Lung (tissue), 17 donors: ENCODE measurements at places on chromosomes 12 and 14.

DNA sequence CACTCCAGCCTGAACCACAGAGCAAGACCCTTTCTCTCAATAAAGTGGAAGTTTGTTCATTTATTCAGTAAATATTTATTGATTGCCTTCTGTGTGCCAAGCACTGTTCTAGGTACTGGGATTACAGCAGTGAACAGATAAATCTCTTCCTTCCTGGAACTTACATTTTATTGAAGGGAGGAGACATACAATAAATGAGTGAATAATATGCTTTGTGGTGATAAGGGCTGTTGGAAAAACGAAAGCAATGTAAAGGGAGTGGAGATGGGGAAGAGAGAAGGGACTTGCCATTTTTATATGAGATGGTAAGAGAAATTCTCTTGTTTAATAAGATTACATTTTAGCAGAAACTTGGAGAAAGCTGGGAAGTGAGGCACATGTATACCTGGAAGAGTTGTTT lies 1.6 kb downstream of the GSKIP start:
- no peak for DNase-seq

GRCh38 chr12:9669019-9669326 lies 540 bp upstream of the CLEC2D start:
- no peak for DNase-seq

DNA sequence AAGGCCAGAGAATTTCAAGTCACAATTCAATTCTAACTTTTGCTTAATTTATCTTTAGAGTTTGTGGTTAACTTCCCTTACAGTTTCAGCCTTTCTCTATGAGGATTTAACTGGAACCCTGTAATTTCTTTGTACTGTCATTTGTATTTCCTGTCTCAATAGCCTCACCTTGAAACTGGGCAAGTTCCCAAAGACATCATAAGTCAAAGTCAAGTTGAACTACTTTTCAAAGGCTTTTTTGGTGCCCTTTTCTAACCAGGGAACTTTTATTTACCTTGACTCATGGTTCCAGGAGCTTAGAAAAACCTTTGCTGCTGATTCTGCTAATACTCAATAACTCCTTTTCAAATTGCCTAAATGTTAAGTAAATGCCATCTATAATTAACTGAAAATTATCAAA lies 200.8 kb upstream of the KRR1 start:
- DNase-seq: no peak

DNA sequence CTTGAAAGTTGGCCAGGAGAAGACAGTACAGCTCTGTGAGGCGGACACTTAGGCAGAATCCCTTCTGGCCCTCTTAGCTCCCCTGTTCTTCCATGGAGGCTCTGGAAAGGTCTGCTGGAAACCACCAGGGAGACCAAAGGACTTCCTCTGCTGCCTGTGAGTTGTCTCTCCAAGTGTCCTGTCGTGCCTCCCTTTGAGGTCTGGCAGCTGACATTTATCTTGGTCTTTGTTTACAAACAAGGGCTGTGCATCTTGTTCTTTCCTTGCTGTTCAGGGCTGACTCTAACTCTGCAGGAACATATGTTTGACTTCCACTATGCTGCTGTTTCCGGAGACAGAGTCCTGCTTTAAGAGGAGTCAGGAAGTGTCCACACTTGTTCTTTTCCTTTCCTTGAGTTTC lies 159.9 kb upstream of the FRMD6 start:
- DNase-seq: peak; percentile 47

DNA sequence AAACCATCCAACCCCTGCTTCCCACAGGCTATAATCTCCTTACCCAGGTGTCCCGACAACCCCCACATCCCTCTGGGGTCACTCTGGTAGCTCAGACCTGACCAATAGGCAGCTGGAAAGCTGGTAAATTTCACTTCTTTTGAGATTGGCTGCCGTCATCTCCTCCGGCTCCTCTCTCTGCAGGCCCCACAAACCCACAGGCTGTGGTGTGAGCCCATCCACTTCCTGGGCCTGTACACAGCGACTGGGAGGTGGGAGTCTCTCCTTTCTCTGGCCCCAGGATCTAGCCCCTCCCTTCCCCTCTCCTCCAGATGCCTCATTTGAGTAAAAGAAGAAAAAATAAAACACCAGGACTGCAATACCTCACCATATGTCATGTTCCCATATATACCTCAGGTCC lies 709 bp downstream of the INHBC start:
- no peak for DNase-seq

- DNase-seq: no peak
Measured at GRCh38 chr12:49633703-49634345, 10.5 kb downstream of the PRPF40B start.

- DNase-seq: no peak
Measured at GRCh38 chr12:132513070-132513398, 23.1 kb downstream of the FBRSL1 start.

- DNase-seq: no peak
Measured at GRCh38 chr12:95607642-95608041, 56.4 kb upstream of the USP44 start.

DNA sequence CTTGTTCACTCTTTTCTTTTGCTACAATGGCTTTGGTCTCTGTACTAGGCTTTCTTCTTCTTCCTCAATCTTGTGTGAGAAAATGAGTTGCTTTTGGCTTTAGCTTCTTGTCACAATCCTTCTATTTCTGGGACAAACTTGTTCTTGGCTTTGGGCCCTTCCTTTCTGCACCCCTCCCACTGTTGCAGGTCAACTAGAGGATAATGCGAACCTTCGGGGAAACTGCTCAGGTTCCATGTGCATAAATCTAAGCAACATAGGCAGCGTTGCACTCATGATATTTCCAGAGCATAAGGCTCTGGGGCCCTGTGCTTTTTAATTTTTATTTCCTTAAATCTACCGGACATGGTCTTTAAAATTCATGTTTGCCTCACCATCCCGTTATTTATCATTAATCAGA lies 89.8 kb upstream of the LRIG3 start:
- DNase-seq: no peak

DNA sequence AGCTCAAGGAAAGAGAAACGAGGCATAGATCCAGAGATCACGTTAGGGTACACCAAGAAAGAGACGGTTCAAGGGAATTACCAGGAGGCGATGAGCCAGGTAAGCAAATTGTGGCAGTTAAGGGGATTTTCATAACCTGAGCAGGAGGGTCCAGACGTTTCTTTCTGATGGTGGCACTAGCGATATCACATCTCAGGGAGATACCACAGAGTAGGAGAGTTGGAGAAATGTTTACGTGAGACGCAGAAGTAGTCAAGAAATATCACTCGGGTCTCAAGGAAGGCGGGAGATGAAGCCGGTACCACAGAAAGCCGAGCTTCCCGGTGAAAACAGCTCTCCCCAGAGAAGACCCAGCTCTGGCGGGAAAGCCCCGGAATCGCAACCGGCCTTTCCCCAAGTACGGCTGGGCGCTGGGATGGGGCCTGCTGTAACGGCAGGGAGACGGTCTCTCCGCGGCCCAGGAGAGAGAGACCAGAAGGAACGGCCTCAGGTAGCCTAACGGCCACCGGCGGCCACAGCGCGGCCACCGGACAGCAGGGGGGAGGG lies 485 bp downstream of the SENP1 start:
- peak; percentile 49 for DNase-seq

DNA sequence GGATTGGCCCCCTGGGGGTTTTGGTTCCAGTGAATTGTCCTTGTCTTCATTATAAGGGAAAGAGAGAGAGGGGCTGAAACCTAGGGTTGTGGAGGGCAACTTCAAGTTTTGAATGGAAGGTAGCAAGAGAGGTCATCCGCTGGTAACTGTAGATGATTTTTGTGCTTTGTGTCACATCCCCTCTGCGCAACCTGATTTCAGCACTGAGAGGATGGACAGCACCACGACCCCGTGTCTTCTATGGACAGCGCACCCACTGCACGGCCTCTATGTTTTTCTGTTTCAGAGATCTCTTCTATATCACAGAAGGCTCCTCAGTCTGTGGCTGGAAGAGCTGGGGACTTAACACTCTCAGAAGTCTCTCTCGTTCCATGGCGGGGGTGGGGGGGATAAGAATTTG lies 127.0 kb upstream of the RPH3A start:
- DNase-seq: peak; percentile 56

DNA sequence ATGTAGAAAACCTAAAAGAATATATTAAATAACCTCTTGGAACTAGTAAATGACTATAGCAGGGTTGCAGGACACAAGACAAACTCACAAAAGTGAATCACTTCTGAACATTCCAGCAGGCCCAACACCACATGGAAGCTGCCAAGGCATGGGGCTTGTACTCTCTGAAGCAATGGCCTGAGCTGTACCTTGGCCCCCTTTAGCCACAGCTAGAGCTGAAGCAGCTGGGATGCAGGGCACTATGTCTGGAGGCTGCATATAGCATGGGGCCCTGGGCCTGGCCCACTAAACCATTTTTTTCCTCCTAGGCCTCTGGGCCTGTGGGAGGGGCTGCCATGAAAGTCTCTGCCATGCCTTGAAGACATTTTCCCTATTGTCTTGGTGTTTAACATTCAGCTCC lies 1067.3 kb downstream of the LRFN5 start:
- no peak for DNase-seq

DNA sequence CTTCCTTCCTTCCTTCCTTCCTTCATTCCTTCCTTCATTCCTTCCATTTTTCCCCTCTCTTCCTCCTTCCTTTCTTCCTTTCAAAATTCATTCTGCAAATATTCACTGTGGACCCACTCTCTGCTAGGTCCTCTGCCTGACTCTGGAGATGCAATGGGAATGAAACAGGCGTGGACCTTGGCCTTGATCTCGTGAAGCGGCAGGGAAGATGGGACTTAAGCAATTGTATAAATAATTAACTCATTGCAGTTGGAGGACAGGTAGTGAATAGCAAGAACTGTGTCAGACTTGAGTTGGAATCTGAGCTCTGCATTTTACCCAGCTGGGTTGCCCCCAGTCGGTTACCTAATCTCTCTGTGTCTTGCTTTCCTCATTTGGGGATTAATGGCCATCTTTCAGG lies 230.6 kb upstream of the LHX5 start:
- DNase-seq: no peak

GRCh38 chr12:53804429-53804828 lies 52.6 kb upstream of the CISTR start:
- peak; percentile 37 for DNase-seq

DNA sequence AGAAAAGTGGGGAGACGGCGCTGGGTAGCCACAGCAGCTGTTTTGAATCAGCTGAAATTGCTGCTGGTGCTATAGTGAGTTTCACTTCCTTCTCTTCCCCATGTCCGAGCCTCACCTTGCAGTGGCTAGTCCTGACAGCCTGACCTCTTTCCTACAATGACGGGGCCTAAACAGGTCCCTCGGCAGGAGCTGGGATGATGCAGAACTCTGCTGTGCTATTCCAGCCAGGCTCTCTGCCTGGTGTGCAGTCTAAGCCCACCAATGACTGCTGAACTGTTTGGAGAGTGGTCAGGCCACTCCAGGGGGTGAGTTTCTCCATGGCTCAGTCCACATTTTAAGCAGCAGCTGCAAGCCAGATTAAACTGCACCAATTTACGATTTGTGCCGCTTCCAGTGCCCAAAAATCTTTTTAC lies 207.3 kb downstream of the TTC7B start:
- DNase-seq: peak; percentile 66

DNA sequence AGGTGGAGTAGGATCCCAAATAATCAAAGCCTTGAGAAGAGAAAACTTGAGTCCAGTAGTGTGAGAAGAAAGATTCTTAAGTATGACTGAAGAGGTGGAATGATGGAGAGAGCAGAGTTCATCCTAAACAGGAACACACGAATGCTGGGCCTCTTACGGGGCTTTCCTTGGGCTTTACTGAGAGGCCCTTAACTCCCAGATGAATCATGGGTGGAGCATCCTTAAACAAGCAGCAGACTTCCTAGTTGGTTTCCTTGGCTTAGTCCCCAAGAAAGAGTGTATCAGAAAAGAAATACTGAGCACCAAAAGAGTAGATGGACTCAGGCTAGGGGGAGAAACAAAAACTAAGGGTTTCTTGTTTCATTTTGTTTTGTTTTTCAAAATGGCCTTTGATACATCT lies 132.5 kb downstream of the GPR135 start:
- no peak for DNase-seq
